NCI-H446 treated with DMSO at 0.1 percent for 48 hours (cell line): ENCODE measurements at places on chromosomes 6 and 20.

DNA sequence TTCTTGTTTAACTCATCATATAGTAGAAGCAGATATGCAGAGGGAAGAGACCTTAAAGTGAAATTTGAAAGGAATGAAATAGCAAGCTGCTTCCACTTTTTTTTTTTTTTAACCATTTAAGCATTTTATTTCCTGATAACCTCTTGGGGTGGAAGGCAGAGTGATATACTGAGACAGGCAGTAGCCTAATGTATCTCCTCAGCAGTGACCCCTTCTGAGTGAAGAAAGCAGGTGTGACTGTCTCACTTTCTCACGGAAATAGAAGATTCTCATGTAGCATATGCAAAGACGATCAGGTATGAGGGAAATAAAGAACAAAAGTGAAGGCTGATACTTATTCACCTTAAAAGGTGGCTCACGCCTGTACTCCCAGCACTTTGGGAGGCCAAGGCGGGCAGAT, 187.1 kb upstream of the STXBP5 start:
- no peak for DNase-seq

- no peak for DNase-seq
These were observed 9.0 kb upstream of the BHLHE23 start for GRCh38 chr20:63015662-63016361.

DNA sequence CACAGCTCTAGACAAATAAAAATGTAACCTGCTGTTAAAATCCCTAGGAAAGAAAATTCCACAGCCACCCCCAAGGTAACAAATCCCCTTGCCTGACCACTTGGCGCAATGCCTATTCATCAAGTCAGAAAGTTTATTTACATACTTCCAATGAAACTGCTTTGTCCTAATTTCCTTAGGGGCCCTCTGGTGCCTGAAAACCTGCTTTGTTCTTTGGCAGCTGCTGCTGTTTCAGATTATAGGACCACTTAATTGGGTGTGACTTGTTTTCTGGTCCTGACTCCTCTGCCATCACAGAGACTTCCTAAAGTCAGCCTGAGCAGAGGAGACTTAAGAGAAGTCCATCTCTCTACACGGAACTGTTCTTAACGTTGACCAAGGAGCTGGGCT, 323.6 kb downstream of the UBE3D start:
- no peak for DNase-seq

DNA sequence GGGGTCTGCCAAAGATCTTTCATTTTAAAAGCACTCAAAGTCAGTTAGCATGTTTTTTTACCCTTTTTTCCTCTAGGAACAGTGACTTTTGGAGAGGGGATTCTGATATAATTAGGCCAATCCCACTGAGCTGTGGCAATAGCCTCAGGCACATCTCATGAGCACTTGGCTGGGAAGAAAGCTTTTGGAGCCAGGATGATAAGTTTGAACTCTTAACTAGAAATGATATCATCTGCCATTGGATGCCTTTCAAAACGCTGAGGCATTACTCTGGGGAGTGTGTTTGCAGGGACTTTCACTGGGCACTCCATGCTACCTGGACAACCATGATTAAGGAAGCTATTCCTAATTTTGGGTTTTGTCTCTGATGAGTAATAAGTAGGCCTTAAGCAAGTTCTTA, 3.7 kb downstream of the SCGN start:
- DNase-seq = peak; percentile 58

- no peak for DNase-seq
These were observed 541.8 kb upstream of the NRSN1 start for GRCh38 chr6:23584134-23584763.
